ENCODE measurements at places on chromosomes 3 and 15. TPM values are rescaled to one million over a fixed set of nuclear protein-coding genes. Genes with fewer than 3 reads are reported as not detected.

TRH gene
- not detected for total RNA-seq

- peak; percentile 42 for DNase-seq
Observed at GRCh38 chr15:32641517-32642059, at the start of gene SCG5. Gene SCG5 (plus strand): TSS chr15:32641710. CDS start chr15:32643593, 1,883 bp downstream.

- no peak for DNase-seq
Observed at GRCh38 chr3:130997289-130997688, 29.3 kb downstream of the ASTE1 start.

DNA sequence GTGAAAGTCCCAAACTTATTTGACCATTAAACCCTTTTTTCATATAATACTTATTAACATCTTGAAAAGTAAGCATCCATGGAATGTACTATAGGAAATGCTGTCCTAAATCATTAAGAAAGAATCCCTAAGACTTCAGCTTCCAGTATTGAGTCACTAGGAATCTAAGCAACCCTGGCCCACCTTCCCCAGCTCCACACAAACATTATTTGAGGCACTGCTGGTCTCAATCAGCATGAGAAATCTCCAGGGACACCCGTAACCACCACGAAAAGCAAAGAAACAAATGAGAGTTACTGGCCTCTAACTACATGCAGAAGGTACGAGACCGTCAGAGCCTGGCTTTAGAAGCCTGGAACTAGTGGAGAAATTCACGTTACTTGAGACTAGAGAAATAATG, 68.2 kb downstream of the POLQ start:
- DNase-seq, result no peak

- DNase-seq, result no peak
Observed at GRCh38 chr3:71805199-71805598, 20.3 kb upstream of the PROK2 start.

DNA sequence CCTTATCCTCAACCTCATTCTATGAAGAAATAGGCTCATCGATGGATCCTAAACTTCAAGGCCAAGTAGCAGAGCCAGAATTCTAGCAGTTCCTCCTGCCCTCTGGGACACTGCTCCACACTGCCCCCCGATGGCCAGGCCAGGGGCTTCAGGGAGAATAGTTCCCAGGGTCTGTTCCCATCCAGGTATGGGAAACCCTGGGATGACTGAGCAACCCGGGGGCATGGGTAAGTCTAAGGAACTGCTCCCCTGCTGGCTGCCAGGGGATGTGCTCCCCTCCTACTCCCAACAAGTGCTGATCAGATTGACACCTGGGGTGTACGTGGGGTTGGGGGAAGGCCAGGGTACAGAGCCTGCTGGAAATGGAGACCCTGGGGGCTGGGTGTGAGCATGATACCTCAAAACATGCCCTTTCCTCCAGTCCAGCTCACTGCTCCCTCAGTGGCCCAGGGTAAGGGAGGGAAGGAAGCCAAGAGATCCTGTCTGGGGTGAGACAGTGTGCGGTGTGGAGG, 7.6 kb downstream of the ULK3 start:
- DNase-seq, result peak; percentile 17

- DNase-seq, result peak; percentile 20
Observed at GRCh38 chr15:37764733-37765191, 169.7 kb upstream of the TMCO5A start.
